ENCODE measurements at places on chromosomes 4 and X.
A peak's percentile ranks its signal among the peaks of the same experiment; 100 is the strongest.

- DNase-seq, result no peak
Measured at GRCh38 chr4:14958436-14958835, 43.8 kb upstream of the CPEB2 start.

- no peak for DNase-seq
Measured at GRCh38 chrX:22800360-22800759, 199.4 kb upstream of the DDX53 start.

GRCh38 chrX:48086082-48086481 lies 14.6 kb upstream of the ZNF630 start:
- no peak for DNase-seq

GRCh38 chr4:25320336-25320735 lies 7.8 kb downstream of the ZCCHC4 start:
- DNase-seq, result no peak

- no peak for DNase-seq
Measured at GRCh38 chrX:18252644-18253359, 32.1 kb upstream of the BEND2 start.

- DNase-seq, result no peak
Measured at GRCh38 chrX:67555578-67556203, 11.9 kb downstream of the AR start.

DNA sequence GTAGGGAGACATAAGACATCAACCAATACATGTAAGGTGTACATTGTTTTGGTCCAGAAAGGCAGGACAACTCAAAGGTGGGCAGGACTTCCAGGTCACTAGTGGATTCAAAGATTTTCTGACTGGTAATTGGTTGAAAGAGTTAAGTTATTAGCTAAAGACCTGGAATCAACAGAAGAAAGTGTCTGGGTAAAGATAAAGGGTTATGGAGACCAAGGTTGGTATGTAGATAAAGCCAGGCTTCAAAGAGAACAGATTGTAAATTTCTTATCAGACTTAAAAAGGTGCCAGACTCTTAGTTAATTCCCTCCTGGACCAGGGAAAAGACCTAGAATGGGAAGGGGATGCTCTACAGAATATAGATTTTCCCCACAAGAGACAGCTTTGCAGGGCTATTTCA lies 28.3 kb upstream of the GAB1 start:
- no peak for DNase-seq

GRCh38 chrX:32153585-32153984 lies 1057.8 kb downstream of the DMD start:
- DNase-seq, result no peak

GRCh38 chr4:181293541-181293940 lies 949.7 kb upstream of the TENM3 start:
- no peak for DNase-seq

DNA sequence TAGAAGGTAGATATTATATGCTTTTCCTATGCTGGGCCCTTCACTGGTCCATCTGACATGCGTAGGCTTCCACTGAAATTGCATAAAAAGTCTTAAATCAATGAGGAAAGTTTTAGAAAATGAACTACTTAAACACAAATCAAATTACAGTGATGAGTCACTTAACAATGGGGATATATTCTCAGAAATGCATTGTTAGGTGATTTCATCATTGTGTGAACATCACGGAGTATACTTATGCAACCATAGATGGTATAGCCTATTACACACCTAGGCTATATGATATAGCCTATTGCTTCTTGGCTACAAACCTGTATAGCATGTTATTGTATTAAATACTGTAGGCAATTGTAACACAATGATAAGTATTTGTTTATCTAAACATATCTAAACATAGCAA lies 10.3 kb downstream of the STAP1 start:
- DNase-seq, result no peak

GRCh38 chrX:114976292-114976691 lies 41.1 kb downstream of the IL13RA2 start:
- DNase-seq, result no peak

DNA sequence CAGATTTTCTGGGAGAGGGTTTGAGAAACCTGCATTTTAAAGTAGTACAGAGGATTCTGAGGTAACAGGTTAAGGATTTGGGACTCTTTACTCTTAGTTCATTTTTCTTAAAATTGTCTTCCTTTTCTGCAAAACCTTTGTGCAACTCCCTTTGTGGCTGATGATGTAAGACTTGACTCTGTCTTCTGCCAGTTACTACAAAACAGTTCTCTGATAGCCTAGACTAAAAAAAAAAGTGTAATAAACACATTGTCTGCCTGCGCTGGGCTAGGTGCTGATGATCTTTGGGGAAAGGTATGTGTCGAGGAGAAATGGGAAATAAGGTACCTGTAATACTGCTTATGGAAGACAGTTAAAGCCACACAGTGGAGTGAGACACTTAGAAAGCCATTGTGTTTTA lies 28.7 kb downstream of the IL13RA1 start:
- no peak for DNase-seq

DNA sequence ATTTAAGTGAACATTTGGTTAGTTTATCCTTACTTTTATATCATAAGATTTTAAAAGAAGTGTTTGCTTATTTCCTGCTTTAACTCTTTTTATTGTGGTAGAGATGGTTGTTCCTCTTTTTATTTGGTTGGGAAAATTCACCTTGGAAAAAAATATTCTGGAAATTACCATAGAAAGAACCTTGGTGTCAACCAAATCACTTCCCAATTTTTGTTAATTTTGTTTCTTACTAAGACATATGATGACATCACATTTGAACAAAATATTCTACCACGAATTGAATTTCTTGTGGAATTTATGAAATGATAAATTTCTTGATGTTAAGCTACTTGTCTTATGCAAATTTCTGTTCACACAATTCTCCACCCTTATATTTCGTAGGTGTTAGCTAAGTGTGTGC lies 33.7 kb downstream of the LAMTOR3 start:
- DNase-seq, result no peak

GRCh38 chr4:5184606-5185005 lies 133.3 kb downstream of the STK32B start:
- peak; percentile 41 for DNase-seq

GRCh38 chrX:84248226-84248625 lies 60.2 kb upstream of the RPS6KA6 start:
- DNase-seq, result no peak

DNA sequence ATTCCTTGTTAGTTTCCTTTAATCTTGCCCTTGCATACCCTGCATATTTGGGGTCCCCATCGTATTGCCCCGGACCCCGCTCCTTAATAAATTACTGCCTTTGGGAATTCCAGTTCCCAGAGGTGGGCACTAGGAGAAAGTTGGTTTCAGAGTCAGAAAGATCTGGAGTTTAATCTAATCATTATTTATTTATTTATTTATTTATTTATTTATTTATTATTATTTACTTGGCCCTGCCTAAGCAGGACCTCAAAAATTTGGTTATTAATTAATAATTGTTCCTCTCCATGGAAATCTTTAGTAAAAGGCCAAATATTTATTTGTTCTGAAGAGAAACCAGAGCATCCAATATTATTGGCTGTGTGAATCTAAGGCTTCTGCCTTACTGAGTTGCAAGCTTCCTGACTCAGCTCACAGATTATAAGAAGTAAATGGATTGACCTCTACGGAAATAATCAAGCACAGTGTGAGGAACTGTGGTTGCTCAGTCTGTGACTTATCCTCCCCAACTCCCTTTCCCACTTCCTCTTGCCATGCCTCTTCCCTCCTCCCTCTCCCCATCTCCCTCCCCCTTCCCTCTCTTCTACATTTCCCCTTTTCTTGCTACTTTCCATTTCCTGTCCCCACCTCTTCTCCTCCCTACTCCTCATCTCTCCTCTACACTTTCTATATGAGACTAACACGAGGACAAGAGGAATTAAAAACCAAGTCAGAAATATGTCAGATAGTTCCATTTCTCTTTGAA lies 61.5 kb upstream of the AP1S2 start:
- no peak for DNase-seq

- no peak for DNase-seq
Measured at GRCh38 chr4:5165420-5166369, 114.4 kb downstream of the STK32B start.

DNA sequence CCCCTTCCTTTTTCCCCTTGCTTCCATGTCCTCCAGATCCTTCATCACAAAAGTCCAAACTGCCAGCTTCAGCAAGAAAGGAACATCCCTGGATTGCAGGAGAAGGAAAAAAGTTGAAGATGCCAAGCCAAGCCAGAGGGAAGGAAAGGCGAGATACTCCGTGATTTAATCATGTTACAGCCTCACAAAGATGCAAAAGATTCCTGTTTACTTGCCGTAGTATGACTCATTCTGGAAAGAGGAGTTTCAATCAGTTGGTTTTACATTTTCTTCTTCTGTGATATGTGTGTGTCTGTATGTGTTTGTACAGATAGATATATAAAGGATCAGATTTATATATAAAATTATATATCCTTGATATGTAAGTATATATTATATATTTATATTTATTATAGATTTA lies 69.3 kb downstream of the BTC start:
- DNase-seq, result no peak

DNA sequence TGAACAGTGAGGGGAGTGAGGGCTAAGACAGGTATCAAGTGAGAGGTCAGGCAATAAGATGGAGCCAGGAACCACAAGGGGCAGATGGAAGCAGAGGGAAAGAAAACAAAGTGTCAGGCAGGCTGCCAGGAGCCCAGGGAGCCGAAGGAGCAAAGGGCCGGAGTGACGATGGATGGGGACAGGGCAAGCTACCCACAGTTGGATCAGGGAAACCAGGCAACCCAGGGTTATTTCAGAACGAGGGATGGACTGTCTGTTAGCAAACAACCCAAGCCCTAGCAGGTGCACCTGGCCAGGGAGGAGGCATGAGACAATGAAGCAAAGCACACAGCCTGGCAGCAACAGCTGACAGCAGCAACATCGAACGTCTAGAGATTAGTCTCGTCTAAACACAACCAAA lies 39.2 kb downstream of the SEL1L3 start:
- no peak for DNase-seq
